ENCODE measurements at places on chromosomes 7 and 10. TPM values are rescaled to one million over a fixed set of nuclear protein-coding genes. Genes with fewer than 3 reads are reported as not detected.

GRCh38 chr7:18577096-18577771 is 81.7 kb downstream of the HDAC9 start:
- no peak for DNase-seq

- DNase-seq, result no peak
These were observed 570 bp upstream of the PRTFDC1 start for GRCh38 chr10:24952707-24953645.

- DNase-seq, result no peak
These were observed 1157.6 kb upstream of the CELF2 start for GRCh38 chr10:9860045-9860444.

DNA sequence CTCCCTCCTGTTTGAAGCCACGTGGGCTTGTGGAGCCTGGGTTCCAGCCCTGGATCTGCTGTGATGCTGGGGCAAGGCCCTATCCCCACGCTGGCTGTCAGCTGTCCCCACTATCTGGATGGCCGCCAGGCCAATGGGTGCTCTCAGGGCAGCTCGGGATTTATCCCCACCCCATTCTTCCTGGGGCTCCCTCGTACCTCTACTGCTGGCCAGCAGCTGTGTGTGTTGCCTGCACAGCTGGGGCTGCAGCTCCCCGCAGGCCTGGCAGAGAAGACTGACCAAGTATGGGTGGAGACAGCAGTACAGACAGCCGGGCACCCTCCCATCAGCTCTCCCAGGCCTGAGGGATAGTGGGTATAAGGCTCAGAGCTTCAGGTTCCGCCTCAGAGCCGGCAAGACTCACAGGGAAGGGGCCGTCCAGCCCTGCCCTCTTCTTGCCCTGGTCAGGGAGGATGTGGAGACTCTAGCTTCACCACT is 13.6 kb downstream of the CLIP2 start:
- DNase-seq, result peak; percentile 84

- peak; percentile 72 for DNase-seq
These were observed 44.4 kb downstream of the MCU start for GRCh38 chr10:72736176-72736827.

DNA sequence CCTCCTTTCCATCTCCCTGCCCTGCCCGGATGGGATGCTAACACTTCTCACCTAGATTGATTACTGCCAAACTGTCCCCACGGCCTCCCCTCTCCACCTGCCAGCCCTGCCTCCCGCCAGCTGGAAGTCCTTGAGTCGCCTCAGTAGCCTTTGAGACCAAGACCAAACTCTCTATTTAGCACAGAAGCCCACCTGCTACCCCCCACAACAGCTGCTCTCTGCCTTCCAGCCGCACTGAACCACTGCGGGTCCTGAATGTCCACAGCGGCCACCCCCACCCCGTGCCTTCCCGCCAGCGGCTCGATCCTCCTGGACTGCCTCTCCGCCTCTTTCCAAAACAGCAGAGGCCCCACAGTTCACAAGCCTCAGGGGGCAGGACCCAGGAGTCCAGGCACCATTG is 39.0 kb downstream of the FKBP6 start:
- no peak for DNase-seq

ABLIM1 gene
- total RNA-seq, result 0.69 TPM

- no peak for DNase-seq
These were observed 7.1 kb downstream of the JAZF1 start for GRCh38 chr7:28173531-28173930.

HKDC1 gene
- total RNA-seq, result 1.1 TPM

AFAP1L2 gene
- total RNA-seq, result not detected

GRCh38 chr7:5596046-5596895 is 172.6 kb upstream of the TNRC18 start:
- peak; percentile 94 for DNase-seq

GRCh38 chr7:141585592-141586510 is 34.6 kb downstream of the AGK start:
- peak; percentile 95 for DNase-seq

DNA sequence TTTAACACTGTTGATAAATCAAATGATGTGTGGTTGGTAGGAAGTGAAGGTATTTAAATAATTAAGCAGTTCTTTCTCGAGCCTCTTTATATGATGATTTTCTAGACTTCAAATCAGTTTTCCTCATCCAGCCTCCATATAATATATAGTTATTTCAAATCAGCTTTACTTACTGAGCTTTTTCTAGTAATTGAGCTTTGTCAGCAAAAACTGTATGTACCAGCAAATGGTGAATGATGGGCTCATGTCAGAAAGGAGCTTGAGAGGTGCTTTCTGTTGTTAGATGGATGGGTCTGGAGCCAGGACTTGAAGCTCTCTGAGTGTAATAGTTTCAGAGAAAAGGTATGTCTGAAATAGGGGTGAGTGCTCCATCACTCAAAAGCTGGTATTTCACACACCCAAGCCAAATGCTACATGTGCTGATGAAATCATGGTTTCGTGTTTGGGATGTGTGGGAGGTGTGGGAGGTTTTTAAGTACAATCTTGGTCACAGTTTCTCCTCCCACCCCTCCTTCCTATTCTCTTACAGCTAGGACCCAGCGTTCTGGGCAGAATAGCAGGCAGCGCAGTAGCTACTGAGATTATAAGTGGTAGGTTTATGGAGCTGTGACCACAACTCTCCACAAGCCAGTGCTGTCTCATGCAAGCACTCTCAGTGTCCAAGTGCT is 55.8 kb downstream of the LRMDA start:
- DNase-seq, result no peak

HABP2 gene
- not detected for total RNA-seq

DNA sequence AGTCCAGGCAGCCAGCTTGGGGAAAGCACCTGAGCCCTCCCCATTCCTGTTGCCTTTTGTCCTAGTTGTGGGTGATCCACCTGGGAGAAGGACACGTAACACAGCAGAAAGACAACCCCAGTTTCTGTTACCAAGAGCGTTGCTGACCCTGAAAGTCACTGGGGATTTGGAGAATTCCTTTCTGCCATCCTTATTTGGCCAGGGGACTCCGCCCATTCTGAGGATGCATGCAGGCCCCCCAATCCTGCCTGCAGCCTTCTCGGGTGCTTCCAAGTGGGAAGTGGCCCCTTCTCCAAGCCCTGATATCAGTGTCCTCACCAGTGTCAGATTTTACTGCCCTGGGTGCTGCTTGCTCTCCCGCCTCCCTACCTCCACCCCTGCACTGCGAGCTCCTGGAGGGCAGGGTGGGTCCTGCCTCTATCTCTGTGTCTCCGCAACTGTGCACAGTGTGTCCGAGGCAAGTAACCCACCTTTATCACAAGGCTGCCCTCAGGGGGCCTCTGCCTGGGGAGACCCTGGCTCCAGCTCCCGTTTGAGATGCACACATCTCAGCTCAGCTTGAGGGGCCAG is 9.2 kb upstream of the ADCY1 start:
- no peak for DNase-seq

CRYGN gene
- not detected for total RNA-seq

DNA sequence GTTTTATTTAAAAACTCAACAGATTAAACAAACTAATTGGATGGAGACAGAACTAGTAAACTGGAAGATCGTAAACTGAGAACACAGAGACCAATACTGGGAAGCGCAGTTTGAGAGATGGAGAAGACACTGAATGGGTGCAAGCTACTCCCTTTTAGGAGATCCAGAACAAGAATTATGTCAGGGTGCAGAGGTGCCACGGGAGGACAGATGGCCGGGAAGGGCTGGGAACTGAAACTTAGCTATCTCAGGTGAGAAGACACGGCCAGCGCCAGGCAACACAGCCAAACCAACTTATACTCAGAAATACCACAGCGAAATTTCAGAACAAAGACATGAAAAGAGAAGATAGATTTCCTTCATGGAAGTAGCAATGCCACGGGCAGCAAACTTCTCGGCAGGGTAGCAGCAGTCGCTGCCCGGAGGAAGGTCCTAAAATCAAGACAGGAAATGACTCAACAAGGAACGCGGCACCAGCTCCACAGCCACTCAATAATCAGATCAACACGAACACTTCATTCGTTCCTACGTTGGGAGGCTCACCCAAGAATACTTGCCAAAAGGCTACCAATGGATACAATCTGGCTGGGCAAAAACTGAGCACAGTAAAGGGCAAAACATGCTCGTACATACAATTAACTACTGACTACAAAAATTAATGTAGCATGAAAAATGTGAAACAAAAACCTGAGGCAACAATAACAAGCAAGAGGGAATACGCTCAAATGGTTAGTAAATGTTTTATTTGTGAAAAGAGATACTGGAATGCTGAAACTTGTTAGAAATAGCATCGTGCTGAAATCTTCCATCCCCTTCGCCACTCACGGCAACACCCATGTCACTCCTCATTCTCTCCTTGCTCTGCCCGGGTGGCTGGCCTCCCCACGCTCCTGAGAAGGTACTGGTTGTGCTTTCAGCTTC is 2.2 kb upstream of the LRRC27 start:
- peak; percentile 60 for DNase-seq

- DNase-seq, result peak; percentile 99
These were observed 26.9 kb upstream of the BPGM start for GRCh38 chr7:134619627-134620331.

TAS2R5 gene
- not detected for total RNA-seq

DENND2A gene
- not detected for total RNA-seq

DNA sequence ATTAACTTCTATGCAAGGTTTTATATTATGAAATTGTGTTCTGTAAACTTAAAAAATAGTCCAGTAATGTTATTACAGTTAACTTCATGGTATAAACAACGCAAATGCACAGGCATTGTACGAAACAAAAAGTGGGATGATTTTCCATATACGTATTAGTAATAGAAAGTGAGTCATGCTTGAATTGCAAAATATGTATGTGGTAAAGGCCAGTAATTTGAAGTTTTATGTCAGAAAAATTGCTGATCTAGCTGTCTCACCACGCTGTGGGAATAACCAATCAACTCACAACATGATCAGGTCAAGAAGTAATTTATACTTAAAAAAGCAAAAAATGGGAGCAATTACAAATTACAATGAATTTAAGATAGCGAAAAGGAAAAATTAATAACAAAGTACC is 37.0 kb upstream of the GLI3 start:
- DNase-seq, result peak; percentile 15

THSD7A gene
- total RNA-seq, result under 0.01 TPM

DNA sequence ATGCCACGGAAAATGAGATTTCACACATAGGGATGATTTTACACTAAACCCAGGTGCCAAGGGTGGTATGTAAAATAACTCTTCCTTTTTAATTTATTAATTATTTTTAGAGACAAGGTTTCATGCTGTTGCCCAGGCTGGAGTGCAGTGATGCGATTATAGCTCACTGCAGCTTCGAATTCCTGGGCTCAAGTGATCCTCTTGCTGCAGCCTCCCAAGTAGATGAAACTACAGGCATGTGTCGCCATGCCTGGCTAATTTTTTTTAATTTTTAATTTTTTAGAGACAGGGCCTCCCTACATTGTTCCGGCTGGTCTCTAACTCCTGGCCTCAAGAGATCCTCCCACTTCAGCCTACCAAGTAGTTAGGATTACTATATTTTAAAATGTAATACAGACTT is 2.3 kb upstream of the CNNM1 start:
- no peak for DNase-seq

Measured in LHCN-M2 (cell line).